ENCODE measurements at places on chromosomes 5 and 9. TPM values are rescaled to one million over a fixed set of nuclear protein-coding genes. Genes with fewer than 3 reads are reported as not detected.

The IRX1 gene
- total RNA-seq = 16.7 TPM

DNA sequence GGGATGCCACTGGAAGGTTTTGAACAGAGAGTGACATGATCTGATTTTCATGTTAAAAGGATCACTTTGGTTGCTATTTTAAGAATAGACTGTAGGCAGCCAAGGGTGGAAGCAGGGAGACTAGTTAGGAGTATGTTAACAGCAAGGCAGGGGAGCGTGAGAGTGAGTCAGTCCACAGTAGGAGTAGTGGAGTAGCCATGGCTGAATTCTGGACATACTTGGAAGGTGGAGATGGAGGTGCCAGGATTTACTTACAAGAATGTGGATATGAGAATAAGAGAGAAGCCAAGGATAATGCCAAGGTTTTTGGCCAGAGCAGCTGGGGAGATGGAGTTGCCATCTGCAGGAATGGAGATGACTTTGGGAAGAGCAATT lies 118.8 kb downstream of the GALNT10 start:
- peak; percentile 71 for DNase-seq

GRCh38 chr9:132996526-132996925 lies 18.0 kb downstream of the GFI1B start:
- no peak for DNase-seq

DNA sequence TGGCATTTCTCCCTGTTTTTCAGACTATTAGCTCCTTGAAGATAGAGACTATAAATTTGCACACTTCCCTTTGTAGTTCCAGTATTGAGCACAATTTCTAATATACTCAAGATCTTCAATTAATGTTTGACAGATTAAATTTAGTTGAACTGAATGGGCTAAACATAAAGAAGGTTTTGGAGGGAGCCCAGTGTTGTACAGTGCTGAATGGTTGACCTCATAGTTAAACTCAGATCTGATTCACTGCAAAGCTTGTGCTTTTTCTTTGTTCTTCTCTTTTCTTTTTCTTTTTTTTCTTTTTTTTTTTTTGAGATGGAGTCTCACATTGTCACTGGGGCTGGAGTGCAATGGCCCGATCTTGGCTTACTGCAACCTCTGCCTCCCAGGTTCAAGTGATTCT lies 411.7 kb upstream of the ZNF462 start:
- DNase-seq = no peak

The INSL4 gene
- total RNA-seq = not detected

Data from MG63 (cell line).